IPS DF 6.9 (cell line): ENCODE measurements at places on chromosomes 3 and 15.

GRCh38 chr3:128491941-128492670 is 895 bp downstream of the GATA2 start:
- no peaks in the 10 kb centered on the region for H3K36me3 ChIP-seq
- H3K27me3 ChIP-seq: peaks cover 94% of the 10 kb centered on the region
- H3K27ac ChIP-seq: no peak overlapping the region

DNA sequence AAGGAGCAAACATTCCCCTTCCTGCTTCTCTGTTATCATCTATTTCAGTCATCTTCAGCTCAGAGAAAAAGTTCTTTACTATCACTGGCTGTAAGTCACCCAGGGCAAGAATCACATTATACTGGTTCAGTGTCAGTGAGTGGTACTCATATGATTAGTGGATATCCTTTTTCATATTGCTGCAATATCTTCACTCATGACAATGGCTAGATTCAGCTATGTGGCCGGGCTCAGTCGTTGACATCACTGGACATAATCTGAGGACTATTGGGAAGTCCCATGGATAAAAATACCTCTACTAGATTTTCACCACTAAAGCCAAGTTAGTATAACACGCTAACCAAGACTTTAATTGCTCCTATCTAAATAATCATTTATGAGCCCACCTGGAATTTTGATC is 91.3 kb upstream of the UBE2E2 start:
- H3K27me3 ChIP-seq: no peaks in the 10 kb centered on the region
- no peak for DNase-seq
- no peaks in the 10 kb centered on the region; the same call in 1 of the 2 replicates for H3K4me1 ChIP-seq
- H3K36me3 ChIP-seq: no peaks in the 10 kb centered on the region

GRCh38 chr3:133991209-133991608 is 38.5 kb downstream of the SLCO2A1 start:
- no peaks in the 10 kb centered on the region for H3K36me3 ChIP-seq
- DNase-seq: no peak
- no peaks in the 10 kb centered on the region; the same call in 1 of the 2 replicates for H3K27me3 ChIP-seq
- no peak overlapping the region for H3K27ac ChIP-seq
- peaks cover 7% of the 10 kb centered on the region for H3K4me1 ChIP-seq
- no peak overlapping the region for H3K4me3 ChIP-seq

DNA sequence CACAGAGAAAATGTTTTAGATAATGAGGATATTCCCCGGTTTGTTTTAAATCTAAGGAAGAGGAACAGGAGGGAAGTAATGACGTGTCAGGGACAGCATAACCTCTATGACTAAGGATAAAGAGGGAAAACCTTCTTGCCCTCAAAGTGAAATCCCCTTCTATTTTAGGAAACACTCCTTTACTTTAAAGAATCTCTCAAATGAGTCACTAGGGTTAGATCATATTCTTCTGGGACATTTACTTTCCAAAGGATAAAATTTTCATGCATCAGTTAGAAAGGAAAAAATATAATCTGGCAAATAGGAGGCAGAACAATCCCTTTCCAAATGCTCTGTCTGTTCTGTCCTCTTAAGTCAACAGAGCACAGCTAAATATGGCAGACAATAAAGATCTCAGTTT is 43.2 kb upstream of the UBE2E2 start:
- DNase-seq: no peak
- H3K4me1 ChIP-seq: no peaks in the 10 kb centered on the region
- H3K27me3 ChIP-seq: no peaks in the 10 kb centered on the region
- no peak overlapping the region for H3K4me3 ChIP-seq
- H3K36me3 ChIP-seq: no peaks in the 10 kb centered on the region

- H3K4me1 ChIP-seq: peaks cover 11% of the 10 kb centered on the region
- H3K4me3 ChIP-seq: no peak overlapping the region
- H3K36me3 ChIP-seq: no peaks in the 10 kb centered on the region
- DNase-seq: no peak
Observed at GRCh38 chr3:126264381-126264780, 84.0 kb upstream of the ALDH1L1 start.

GRCh38 chr3:117898722-117899522 is 1135.7 kb downstream of the IGSF11 start:
- H3K27ac ChIP-seq: no peak overlapping the region
- no peak for DNase-seq
- H3K36me3 ChIP-seq: no peaks in the 10 kb centered on the region
- no peak overlapping the region for H3K4me3 ChIP-seq
- H3K27me3 ChIP-seq: no peaks in the 10 kb centered on the region

DNA sequence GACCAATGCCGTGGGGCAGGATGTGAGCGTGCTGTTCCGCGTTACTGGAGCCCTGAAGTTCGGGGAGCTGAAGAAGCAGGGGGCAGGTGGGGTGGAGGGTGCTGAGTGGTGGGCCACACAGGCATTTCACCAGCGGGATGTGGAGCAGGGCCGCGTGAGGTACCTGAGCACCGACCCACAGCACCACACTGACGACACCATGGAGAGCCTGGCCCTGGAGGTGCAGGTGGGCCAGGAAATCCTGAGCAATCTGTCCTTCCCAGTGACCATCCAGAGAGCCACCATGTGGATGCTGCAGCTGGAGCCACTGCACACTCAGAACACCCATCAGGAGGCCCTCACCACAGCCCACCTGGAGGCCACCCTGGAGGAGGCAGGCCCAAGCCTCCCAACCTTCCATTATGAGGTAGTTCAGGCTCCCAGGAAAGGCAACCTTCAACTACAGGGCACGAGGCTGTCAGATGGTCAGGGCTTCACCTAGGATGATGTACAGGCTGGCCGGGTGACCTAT is 179.6 kb downstream of the TBC1D2B start:
- H3K27me3 ChIP-seq: no peaks in the 10 kb centered on the region
- no peaks in the 10 kb centered on the region for H3K4me1 ChIP-seq
- H3K4me3 ChIP-seq: no peak overlapping the region
- no peak for DNase-seq
- no peaks in the 10 kb centered on the region for H3K36me3 ChIP-seq

DNA sequence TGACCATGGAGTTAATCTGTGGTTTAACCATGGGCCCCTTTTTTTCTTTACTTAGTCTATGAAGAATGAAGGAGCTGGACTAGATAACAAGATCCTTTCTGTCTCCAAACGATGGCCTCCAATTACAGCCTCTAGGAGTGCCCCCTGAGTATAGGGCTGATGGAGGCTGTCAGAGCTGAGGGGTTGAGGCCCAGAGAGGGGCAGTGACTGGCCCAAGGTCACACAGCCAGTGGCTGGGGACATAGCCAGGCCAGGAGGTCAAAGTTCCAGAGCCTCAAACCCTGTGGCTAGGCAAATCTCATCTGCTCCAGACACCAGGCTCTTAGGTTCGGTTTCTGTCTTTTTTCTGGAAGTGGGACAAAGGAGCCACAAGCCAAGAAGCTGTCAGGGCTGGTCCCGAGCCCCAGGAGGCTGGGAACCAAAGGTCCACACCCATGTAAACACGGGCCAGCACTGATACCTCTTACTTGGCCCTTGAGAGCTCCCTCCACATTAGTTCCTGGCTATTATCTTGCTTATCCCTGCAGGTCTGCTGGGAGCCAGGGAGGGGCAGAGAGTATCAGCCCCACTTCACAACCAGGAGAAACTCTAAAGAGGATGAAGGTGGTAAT is 10.3 kb downstream of the RHOV start:
- no peak overlapping the region for H3K4me3 ChIP-seq
- H3K27ac ChIP-seq: no peak overlapping the region
- DNase-seq: no peak
- H3K27me3 ChIP-seq: no peaks in the 10 kb centered on the region
- H3K36me3 ChIP-seq: no peaks in the 10 kb centered on the region
- no peaks in the 10 kb centered on the region for H3K4me1 ChIP-seq

DNA sequence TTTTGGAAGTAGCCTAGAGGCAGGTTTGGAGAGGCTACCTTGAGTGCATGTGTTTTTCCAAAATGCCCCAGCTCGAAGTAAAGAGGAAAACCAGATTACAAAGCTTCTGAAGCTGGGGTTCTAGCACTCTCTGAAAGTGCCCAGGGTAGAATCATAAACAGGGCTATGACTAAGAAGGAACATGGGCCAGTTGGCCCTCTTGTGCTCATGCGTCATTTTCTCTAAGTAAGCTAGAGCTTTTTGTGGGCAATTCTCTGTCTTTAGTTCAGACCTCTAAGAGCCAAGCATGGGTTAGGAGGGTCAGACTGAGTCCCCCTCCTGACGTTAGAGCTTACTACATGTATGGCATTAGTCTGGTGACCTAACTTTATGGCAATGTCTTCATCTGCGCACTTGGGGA is 129.5 kb upstream of the UMPS start:
- H3K4me3 ChIP-seq: no peak overlapping the region
- no peaks in the 10 kb centered on the region for H3K36me3 ChIP-seq
- no peak overlapping the region for H3K27ac ChIP-seq
- H3K27me3 ChIP-seq: no peaks in the 10 kb centered on the region
- H3K4me1 ChIP-seq: no peaks in the 10 kb centered on the region; the same call in 1 of the 2 replicates

- no peaks in the 10 kb centered on the region for H3K4me1 ChIP-seq
- H3K4me3 ChIP-seq: no peak overlapping the region
- DNase-seq: no peak
- no peak overlapping the region for H3K27ac ChIP-seq
- H3K27me3 ChIP-seq: no peaks in the 10 kb centered on the region
Observed at GRCh38 chr3:108103040-108103751, 12.4 kb upstream of the CD47 start.
